Naive thymus-derived CD4-positive, alpha-beta T cell (primary cell): ENCODE measurements at places on chromosomes 5 and 9. TPM values are rescaled to one million over a fixed set of nuclear protein-coding genes. Genes with fewer than 3 reads are reported as not detected.

DNA sequence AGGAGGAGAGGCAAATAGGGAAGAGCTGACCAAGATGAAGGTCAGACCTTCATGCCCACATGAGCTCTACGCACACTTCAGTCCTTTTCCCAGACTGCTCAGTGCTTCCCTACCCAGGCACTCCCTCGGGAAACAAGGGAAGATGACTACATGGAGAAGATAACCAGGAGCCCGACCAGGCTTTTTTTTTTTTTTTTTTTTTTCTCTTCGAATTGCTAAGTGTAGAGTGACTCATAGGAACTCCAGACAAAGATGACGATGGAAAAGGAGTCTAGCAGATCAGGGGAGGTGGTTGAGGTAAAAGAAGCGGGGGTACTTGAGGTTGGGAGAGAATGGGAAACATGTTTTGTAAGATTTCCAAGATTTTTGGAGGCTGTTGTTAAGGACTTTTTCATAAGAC, 526.1 kb downstream of the BNC2 start:
- DNase-seq: no peak

GRCh38 chr9:91885746-91886413, 64.1 kb downstream of the ROR2 start:
- DNase-seq: no peak

DNA sequence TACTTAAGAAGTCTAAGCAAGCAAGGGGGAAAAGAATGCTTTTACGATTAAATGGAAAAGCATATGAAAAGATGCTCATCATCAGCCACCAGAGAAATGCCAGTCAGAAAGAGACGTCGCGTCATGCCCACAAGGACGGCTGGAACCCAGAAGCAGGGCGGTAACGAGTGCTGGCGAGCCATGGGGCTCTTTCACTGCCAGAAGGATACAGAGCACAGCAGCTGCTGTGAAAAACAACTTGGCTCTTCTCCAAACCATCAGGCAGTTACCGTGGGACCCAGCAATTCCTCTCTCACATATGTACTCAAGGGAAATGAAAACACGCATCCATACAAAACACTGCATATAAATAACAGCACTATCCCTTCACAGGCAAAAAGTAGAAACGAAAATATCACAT, 95.5 kb downstream of the CAMSAP1 start:
- DNase-seq: no peak

DNA sequence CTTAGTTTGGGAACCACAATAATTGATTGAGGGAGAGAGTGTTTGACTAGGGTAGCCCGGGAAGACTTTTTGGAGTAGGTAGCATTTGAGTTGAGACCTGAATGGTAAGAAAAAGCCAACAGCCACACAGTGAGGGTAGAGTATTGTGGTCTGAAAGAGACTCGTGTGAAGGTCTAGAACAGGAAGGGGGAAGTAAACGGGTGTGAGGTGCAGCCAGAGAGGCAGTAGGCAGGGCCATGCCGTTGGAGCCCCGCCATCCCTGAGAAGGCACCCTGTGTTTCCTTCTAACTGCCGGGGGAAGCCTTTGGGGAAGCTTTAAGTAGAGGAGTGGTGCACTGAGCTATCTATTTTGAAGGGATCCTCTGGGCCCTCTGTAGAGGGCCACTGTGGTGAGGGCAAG, 3.5 kb upstream of the F2RL2 start:
- no peak for DNase-seq

DNA sequence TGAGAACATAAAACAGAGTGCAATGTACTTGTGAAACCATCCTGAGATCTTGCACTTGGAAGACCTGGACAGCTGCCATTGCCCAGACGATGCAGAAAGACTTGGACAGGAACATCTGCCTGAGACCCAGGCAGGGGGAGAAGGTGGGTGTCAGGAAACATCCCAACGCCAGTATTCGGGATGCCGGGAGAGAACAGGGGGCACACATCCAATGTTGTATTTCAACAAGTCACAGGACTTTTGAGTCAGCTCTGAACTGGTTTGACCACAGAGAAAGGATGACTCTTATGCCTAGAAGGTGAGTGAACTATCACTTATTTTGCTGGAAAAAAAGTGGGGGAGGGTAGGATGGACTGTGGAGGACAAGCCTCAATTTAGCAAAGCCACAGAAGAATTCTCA, 124.6 kb downstream of the ROR2 start:
- DNase-seq: no peak

DNA sequence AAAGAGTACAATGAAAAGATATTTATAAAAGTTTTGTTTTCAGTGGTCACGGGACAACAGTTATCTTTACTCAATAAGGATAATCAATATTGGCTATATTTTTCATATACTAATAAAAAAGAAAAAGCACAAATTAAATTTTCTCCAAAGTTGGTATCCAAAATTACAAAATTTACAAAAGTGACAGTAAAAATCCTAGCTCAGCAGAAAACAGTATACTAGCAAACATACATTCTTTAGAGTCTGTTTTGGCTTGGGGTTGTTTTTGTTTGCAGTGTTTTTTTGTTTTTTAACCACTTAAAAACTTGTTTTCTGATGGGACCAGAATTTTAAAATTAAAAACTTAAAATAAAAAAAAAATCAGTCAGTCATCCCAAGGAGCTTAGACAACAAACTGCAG, 183.2 kb downstream of the DENND1A start:
- no peak for DNase-seq

- no peak for DNase-seq
Measured at GRCh38 chr5:135348918-135349317, 50.1 kb downstream of the MACROH2A1 start.

GRCh38 chr5:147482706-147483180, 27.1 kb downstream of the DPYSL3 start:
- DNase-seq: no peak

DNA sequence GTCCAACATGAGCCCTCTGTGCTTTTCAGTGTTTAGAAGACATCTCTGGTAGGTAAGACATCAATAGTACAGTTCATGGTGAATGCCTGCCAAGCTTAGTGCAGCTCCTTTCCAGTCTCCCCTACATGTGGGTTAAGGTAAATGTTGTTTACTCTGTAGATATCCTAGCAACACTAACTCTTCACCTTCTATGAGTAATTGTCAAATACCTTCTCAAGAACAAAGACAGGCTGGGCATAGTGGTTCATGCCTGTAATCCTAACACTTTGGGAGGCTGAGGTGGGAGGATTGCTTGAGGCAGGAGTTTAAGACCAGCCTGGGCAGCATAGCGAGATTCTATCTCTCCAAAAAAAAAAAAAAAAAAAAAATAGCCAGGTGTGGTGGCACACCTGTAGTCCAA, 18.7 kb upstream of the RASGRF2 start:
- no peak for DNase-seq

The NMUR2 gene
- total RNA-seq: not detected

The NUTM2F gene
- total RNA-seq: not detected
